Stimulated activated naive CD4-positive, alpha-beta T cell treated with Interleukin-2 at 50 U/mL for 16 hours (primary cell): ENCODE measurements at places on chromosomes 11 and 22.
A peak's percentile ranks its signal among the peaks of the same experiment; 100 is the strongest.

- DNase-seq, result no peak
These were observed 2.1 kb downstream of the RNF141 start for GRCh38 chr11:10538924-10539323.

GRCh38 chr11:61930933-61931332 is 13.6 kb upstream of the RAB3IL1 start:
- no peak for DNase-seq

GRCh38 chr11:78853521-78853920 is 278.9 kb upstream of the NARS2 start:
- no peak for DNase-seq

GRCh38 chr22:31969789-31970489 is 25.6 kb downstream of the YWHAH start:
- DNase-seq, result peak; percentile 55

DNA sequence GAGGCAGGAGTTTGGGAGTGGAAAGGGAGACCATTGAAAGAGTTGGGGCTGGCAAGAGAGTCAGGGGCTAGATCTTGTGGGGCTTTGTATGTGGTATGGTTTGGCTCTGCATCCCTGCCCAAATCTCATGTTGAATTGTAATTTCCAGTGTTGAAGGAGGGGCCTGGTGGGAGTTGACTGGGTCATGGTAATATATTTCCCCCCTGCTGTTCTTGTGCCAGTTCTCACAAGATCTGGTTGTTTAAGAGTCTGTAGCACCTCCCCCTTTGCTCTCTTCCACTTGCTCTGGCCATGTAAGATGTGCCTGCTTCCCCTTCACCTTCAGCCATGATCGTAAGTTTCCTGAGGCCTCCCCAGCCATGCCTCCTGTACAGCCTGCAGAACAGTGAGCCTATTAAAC is 10.1 kb upstream of the RAB3IL1 start:
- DNase-seq, result no peak

DNA sequence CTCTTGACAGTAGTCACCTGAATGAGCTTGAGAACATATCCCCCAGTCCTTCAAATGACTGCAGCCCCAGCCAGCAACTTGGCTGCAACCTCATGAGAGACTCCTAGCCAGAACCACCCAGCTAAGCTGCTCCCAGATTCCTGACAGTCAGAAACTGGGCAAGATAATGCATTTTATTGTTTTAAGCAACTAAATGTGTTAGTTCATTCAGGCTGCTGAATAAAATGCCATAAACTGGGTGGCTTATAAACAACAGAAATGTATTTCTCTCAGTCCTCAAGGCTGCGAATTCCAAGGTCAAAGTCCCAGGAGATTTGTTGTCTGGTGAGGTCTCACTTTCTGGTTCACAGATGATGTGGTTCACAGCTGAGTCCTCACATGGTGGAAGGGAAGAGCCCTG is 5.8 kb upstream of the PAMR1 start:
- DNase-seq, result no peak

DNA sequence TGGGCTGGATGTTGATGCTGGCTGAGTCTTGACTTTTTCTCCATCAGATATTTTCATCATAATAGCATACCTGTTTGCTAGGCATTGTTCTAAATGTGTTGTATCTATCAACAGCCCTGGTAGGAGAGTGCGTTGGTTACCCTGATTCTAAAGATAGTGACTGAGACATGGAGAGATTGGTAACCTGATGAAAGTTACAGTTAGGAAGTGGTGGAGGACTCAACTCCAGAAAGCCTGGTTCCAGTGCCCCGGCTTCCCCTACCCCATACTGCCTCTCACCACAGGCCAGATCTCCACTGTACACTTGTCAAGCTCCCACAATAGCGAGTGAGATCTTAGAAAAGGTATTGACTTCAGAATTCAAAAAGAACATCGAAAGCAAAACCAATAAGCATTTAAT is 22.8 kb upstream of the RELT start:
- no peak for DNase-seq

- DNase-seq, result no peak
These were observed 25.1 kb downstream of the ARL14EP start for GRCh38 chr11:30348035-30348434.

DNA sequence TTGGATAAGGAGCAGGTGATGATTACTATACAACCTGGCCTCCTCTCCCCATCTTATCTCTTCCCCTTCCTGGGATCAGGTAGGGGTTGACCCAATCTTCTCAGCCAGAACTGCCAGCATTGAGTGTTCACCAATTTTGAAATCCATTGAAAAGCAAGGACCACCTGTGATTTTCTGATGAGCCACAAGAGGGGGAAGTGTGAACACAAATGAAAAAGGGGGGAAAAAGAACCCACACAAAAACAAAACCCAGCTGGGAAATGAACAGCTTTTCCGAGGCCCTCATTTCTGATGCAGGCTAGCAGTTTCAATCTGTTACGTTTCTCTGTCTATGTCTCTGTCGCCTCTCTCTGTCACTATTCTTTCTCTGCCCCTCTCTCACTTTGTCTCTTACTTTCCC is 161.9 kb downstream of the INSC start:
- DNase-seq, result no peak

- DNase-seq, result no peak
These were observed 16.8 kb upstream of the MUC6 start for GRCh38 chr11:1053121-1053901.

GRCh38 chr11:34330653-34331052 is 27.2 kb downstream of the ABTB2 start:
- no peak for DNase-seq

DNA sequence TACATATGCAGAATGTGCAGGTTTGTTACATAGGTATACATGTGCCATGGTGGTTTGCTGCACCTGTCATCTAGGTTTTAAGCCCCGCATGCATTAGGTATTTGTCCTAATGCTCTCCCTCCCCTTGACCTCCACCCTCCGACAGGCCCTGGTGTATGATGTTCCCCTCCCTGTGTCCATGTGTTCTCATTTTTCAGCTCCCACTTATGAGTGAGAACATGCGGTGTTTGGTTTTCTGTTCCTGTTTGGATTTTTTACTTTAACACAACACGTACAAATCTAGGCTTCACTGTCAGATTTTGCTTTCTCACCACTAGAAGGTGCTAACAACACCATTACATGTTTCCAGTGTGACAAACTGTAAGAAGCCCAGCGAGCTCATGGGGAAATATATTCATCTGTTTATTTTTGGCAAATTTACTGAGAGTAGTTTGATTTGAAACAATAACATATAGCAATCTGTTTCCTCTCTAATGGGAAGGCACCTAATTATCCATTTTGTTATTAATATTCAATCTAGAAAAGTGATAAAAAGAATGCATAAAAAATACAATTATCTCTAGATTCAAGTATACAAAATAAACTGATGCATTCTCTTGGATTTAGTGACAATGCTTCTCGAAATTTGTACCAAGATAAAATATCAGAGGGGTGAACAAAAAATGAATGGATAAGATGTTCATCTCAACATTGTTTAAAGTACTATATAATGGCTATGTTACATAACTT is 23.2 kb upstream of the BIRC3 start:
- no peak for DNase-seq

DNA sequence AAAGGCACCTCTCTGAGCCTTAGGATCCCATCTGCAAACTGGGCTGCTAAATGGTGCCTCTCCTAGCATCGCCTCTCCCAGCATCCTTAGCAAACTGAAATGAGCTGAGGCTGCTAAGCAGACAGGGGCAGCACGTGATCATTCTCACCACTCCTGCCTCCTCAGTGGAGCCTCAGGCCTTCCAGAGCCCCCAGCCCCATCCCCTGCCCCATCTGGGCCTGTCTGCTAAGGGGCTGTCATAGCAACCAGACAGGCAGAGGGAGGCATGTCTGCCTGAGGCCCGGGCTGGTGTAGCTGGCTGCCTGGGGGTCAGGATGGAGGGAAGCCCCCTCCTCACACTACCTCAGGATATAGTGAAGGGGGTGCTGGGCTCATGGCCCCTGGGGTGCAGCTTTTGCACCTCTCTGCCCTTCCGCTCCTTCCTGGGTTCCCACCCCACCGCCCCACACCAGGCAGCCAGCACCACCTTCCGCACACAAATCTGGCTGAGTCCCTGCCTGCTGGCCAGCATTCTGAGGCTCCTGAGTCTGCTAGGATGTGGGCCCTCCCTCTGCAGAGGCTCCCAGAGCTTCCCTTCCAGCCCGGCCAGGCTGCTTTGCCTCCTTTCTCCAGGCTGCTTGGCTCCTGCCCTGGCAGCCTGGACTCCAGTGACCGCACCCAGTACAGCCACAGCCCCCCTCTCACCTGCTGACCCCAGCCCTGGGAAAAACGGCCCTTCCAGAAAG is 47.5 kb upstream of the TTLL12 start:
- DNase-seq, result no peak

GRCh38 chr22:45891021-45891421 is 85.9 kb downstream of the WNT7B start:
- DNase-seq, result no peak

- DNase-seq, result no peak
These were observed 77.2 kb upstream of the ZBED5 start for GRCh38 chr11:10935015-10935559.

- no peak for DNase-seq
These were observed 71.7 kb downstream of the RAB38 start for GRCh38 chr11:88103337-88104206.

DNA sequence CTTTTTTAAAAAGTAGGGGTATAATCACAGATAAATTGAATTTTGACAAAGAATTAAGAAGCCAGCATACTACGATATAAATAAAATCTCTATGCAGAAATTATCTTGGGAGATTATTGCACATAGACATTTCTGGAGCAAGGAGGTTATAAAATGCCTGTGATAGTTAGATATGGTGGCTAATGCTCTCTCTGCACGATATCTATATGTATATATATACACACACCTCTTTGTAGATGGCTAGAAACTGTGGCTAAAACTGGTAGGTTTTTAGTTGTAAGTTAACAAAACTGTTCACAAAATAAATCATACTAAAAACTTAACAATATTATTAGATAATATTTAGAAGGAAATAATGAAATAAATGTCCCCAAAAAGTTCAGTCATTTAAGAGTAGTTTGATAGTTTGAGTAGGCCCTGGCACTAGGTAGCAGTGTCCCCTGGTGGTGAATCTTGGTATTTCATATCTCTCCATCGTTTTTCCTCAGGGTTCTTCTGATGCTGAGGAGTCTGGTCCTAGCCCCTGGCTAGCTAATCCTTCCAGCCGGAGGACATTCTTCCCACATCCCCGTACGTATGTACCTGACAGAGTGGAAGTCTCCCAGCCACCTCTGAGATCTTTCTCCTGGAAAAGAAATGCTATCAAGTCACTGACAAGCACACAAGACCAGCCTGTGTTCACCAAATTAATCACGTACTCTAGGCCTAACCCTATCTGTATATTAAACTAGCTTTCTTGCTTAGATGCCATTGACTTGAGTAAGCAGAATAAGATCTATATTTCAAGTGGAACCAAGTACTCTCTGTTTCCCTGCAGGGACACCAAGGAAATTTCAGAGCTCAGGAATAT is 32.2 kb downstream of the ART5 start:
- DNase-seq, result no peak

- DNase-seq, result no peak
These were observed 68.1 kb upstream of the SLC22A12 start for GRCh38 chr11:64522843-64523380.

DNA sequence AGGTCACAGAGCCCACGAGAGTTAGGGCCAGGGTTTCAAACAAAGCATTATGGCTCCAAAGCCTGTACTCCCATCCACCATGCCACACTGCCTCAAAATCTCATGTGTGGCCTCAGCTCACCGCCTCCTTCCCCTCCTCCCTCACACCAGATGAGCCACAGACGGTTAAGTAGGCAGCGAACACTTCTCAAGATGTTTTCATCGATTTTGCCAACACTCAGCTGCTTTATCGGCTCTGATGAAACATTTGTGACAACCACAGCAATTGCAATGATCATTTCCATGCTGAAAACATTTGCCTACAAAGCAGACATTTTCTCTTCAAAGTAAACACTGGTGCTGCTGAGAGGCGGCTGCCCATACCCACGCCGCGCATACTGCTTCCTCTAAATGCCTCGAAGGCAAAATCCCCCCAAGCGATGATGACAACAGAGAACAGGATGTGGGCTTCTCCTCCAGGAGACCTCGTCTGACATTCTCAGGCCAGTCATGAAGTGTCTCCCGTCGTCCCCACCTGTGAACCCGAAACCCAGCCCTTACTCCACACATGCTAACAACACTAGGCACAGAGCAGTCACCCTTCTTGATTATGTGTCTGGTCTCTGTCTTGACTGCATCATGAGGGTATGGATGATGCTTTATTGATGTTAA is 599.2 kb downstream of the SOX6 start:
- no peak for DNase-seq

- DNase-seq, result no peak
These were observed 137.7 kb upstream of the NAV2 start for GRCh38 chr11:19574916-19575315.

DNA sequence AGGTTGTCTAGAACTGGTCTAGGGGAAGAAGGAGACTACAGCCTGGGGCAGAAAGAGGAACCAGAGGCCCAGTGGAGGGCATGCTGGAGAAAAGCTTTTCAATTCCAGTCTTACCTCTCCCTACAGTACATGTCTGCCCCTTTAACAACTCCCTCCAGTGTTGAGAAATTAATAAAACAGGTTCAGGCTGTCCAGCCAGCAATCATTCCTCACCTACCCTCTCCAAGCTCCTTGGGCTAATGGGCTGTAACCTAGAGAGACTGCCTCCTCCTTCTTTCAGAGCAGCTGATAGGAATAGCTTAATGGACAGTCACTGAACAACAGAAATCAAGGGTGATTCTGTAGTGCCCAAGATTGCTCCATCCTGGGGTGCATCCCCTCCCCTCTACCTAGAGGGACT is 8.8 kb downstream of the SLC35F2 start:
- DNase-seq, result no peak

DNA sequence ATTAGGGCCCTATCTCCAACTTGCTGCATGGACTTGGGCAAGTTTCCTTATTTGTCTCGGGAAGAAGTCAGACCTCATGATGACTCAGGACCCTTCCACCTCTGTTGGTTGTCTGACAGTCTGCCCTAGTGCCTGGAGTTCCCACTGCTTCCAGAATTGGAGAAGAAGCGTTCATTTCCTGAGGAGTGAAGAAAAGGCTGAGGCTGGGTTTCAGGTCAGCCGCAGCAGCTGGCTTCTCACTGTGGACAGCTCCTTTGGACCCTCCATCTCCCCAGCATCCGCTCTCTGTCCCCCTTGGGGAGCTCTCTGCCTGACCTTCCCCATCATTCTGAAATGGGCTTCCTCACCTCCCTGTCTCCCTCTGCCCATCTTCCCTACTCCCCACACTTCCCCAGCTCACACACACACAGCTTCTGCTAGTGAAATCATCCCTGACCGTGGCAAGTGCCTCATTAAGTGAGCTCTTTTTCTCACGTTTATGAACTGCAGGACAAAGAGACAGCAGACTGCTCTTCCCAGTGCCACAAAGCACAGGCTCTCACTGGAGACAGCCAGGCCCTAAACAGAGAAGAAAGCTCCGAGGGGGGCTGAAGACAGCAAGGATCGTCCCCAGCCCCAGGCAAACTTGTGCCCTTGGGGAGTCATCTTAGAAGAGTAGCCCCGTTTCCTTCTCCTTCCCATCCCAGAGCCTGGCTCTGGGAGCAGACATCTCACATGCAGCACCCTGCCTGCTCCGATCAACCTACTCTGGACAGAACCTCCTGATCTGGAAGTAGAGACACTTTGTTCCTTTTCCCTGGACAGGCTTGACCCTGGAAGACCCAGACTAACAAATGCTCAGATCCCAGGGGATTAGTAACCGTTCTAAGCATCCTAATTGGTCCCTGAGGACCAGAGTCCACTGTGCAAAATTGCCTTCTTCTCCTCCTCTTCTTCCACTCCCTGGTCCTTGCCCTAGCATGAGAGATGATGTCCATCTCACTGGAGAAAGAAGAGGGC is 157.9 kb downstream of the FEZ1 start:
- no peak for DNase-seq
